ENCODE measurements at places on chromosomes 3 and 15.

DNA sequence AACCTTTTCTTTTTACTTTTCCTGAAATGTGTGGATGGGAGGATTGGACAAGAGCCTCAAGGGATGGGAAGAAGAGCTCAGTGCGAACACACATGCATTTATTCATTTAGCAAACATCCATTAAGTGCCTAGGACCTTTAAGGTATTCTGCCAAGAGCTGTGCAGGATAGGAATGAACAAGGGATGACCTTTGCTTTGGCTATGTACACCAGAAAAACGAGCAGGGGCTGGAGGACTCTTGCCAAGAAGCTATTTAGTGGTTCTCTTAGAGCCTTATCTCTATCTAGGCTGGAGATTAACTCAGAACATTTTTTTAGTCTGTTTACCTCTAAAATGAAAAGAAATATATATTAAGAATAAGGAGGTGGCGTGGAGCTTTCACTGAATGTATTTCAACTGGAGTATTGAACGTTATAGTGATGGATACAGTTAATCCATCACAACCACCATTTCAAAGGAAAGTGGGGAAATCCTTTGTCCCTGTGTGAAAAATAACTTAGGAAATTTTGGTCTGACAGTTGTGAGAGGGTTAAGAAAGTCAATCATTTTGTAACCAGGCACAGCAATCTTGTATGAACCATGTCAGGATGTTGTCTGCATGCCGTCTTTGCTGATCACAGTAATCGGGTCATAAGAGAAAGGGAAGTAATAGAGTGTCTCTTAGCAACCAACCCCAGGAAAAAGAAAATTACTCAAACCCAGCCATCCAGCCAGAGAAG is 279.0 kb downstream of the LPP start:
- peak; percentile 34 for DNase-seq

GRCh38 chr3:195467641-195468390 is 25.0 kb upstream of the ACAP2 start:
- no peak for DNase-seq

DNA sequence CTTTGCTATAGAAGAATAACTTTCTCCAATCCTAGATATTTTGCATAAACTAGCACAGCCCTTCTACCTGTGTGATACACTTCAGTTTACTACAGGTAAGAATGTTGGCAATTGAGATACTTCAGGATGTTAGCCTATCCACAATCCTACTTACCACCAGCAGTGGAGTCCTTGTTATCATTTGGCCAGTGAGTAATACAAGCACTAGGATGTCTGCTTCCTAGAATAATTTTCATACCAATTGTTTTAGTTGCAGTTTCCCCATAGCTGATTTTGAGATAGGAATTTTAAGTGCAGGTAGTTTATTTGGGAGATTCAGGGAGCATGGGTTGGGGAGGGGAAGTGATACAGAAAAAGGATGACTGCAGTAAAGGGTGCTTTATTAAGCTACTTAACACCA is 147.2 kb downstream of the EPHA6 start:
- no peak for DNase-seq

GRCh38 chr3:112334691-112335433 is 1.9 kb downstream of the CD200 start:
- DNase-seq = no peak

DNA sequence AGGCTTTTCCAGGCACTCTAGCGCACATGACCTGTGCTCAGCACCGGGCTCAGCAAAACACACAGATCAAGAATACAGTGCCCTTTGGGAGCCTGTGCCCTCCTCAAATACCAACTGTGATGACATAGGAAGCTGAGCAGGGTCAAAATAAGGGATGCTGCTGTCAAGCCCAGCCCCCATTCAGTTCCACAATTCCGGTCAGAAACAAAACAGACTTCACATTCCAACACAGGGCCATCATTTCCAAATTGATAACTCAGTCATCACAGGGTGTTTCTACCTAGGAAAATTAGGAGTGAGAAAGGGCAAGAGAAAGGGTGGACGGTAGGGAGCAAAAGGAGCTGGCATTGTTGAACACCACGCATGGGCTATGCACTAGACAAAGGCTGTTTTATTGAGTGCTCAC is 158.4 kb upstream of the CCDC54 start:
- no peak for DNase-seq

- DNase-seq = no peak
Measured at GRCh38 chr3:57545636-57546268, 1.6 kb upstream of the DNAH12 start.

- no peak for DNase-seq
Measured at GRCh38 chr15:43150191-43150929, 17.0 kb downstream of the TMEM62 start.

DNA sequence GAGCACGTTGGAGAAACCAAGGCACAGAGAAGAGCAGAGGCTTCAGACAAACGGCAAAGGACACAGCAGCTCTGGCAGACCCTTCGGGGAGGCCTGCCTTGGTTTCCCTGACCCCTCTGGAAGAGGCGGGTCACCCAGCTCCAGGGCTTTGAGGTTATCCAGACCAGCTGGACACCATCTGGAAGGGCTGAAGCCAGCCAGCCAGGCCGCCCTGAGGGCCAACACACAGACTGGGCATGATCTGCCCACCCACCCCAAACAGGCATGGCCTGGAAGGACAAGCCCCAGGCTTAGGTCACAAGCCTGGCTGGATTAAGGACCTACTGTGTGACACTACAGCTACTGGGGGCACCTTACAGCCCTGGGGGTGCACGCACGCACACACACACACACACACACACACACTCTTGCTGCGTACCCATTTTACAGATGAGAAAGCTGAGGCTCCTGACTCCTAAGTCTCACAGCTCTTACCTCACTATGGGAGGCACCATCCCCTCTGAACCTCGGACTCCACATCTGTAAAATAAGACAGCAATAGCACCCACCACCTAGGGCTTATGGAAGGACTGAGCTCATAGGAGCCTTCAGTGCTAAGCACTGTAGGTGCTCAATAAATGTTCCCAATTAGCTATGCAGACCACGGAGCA is 10.8 kb downstream of the PLXND1 start:
- no peak for DNase-seq

DNA sequence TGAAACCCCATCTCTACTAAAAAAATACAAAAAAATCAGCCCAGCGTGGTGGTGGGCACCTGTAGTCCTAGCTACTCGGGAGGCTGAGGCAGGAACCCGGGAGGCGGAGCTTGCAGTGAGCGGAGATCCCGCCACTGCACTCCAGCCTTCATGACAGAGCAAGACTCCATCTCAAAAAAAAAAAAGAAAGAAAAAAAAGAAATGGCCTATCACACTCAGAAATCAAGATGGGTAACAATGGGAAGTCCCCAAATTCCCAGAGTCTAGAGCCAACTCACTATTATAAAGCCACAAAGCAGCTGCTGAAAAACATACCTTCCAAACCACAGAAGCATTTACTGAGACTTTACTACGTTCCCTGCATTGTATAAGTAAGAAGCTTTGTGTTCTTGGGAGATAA is 7.5 kb downstream of the HDGFL3 start:
- DNase-seq = no peak

GRCh38 chr15:51132384-51133139 is 37.9 kb upstream of the TNFAIP8L3 start:
- peak; percentile 48 for DNase-seq

- DNase-seq = no peak
Measured at GRCh38 chr15:40111888-40112287, 3.2 kb upstream of the BMF start.
